Endothelial cell (in vitro differentiated cells): ENCODE measurements at places on chromosomes 6 and 20.
A peak's percentile ranks its signal among the peaks of the same experiment; 100 is the strongest.

- peaks cover 8% of the 10 kb centered on the region for H3K4me1 ChIP-seq
- no peak overlapping the region for H3K27ac ChIP-seq
- peaks cover 31% of the 10 kb centered on the region for H3K36me3 ChIP-seq
- no peaks in the 10 kb centered on the region for H3K27me3 ChIP-seq
- no peak for DNase-seq
Measured at GRCh38 chr20:44901974-44902373, 7.9 kb upstream of the PABPC1L start.

- peaks cover 2% of the 10 kb centered on the region for H3K27me3 ChIP-seq
- H3K36me3 ChIP-seq = no peaks in the 10 kb centered on the region
- peak; percentile 4 for DNase-seq
- H3K4me3 ChIP-seq = no peak overlapping the region
Measured at GRCh38 chr6:109595998-109596397, 95.0 kb downstream of the AK9 start.

DNA sequence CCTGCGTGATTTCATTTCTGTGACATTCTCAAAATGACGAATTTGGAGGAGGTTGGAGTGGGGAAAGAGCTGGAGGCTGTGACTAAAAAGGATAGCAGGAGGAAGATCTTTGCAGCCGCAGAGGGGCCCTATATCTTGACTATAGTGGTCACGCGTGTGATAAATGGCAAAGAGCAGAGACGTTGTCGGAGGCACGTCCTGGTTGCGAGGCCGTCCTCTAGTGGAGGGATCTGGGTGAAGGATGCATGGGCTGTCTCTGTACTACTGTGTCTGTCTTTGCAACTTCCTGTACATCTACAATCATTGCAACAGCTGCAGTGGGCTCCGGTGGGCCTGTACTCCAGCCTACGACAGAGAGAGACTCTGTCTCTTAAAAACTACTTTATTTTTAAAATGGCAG, 76.6 kb downstream of the YTHDF1 start:
- H3K27ac ChIP-seq = no peak overlapping the region
- no peaks in the 10 kb centered on the region for H3K4me1 ChIP-seq
- DNase-seq = no peak
- H3K36me3 ChIP-seq = no peaks in the 10 kb centered on the region
- no peaks in the 10 kb centered on the region for H3K27me3 ChIP-seq

- peak overlapping the region; percentile 96 for H3K4me3 ChIP-seq
- peaks cover 14% of the 10 kb centered on the region for H3K4me1 ChIP-seq
- H3K36me3 ChIP-seq = peaks cover under 1% of the 10 kb centered on the region
- no peaks in the 10 kb centered on the region for H3K27me3 ChIP-seq
Measured at GRCh38 chr6:28142446-28142845, 763 bp downstream of the ZKSCAN8 start.

GRCh38 chr6:157487110-157487773, 106.3 kb downstream of the ZDHHC14 start:
- no peaks in the 10 kb centered on the region for H3K36me3 ChIP-seq
- peaks cover 47% of the 10 kb centered on the region for H3K4me1 ChIP-seq
- H3K4me3 ChIP-seq = no peak overlapping the region
- no peak overlapping the region for H3K27ac ChIP-seq

DNA sequence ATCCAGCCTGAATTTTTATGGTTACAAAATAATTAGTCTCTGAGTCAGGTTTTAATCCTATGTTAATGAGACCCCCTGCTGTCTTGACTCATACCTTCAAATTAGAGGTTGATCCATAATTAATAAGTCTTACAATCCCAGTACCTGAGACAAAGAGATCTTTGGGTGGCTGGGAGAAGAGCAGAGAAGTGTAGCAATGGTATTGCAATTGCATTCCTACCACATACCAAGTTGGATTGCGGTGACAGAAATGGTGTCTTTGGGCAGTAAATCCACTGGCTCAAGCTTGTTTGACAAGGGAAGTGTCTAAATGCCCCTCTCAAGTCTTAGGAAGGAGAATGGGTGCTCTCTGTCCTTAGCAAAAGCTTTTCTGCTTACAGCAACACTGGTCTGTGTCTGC, 150.4 kb downstream of the BTBD3 start:
- no peaks in the 10 kb centered on the region for H3K36me3 ChIP-seq
- peaks cover 5% of the 10 kb centered on the region for H3K4me1 ChIP-seq
- no peak for DNase-seq
- no peaks in the 10 kb centered on the region for H3K27me3 ChIP-seq
- no peak overlapping the region for H3K27ac ChIP-seq

DNA sequence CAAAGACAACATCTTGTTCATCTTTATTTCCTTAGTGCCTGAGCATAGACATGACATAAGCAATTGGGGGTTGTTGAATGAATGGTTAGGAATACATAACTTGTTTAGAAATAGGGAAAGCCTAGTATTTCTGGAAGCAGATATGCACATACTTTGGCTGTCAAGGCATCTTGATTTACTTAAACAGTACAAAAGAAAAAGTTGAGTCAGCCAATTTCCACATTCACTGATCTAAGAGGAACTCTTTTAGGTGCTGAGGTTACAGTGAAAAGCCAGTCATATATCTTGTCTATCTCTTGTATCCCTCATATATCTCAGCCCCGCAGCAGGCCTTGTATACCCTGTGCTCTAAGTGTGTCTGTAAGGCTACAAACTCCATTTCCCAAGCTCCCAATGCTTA, 11.6 kb downstream of the ZKSCAN4 start:
- DNase-seq = no peak
- H3K36me3 ChIP-seq = peaks cover 19% of the 10 kb centered on the region
- no peak overlapping the region for H3K27ac ChIP-seq
- no peaks in the 10 kb centered on the region for H3K4me1 ChIP-seq
- no peak overlapping the region for H3K4me3 ChIP-seq
- no peaks in the 10 kb centered on the region for H3K27me3 ChIP-seq

DNA sequence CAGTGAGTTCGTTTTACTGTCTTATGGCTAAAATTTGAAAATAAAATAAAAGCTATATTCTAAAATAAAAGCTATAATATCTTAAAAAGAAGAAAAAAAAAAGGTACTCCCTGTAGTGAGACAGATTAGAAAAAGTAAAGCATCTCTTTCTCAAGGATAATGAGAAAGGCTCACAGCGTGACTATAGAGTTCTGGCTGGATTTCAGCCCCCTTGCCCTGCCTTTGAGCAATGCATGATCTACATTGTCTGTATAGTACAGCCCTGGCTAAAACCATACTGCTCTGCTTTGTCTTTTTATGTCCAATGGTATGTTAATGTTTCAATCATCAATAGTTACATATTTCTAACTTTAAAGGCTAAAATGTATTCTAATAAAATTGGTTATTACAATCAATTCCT, 91.2 kb downstream of the PRSS35 start:
- H3K27ac ChIP-seq = no peak overlapping the region
- H3K4me1 ChIP-seq = no peaks in the 10 kb centered on the region
- no peaks in the 10 kb centered on the region for H3K27me3 ChIP-seq
- H3K36me3 ChIP-seq = no peaks in the 10 kb centered on the region
- DNase-seq = no peak
- H3K4me3 ChIP-seq = no peak overlapping the region

DNA sequence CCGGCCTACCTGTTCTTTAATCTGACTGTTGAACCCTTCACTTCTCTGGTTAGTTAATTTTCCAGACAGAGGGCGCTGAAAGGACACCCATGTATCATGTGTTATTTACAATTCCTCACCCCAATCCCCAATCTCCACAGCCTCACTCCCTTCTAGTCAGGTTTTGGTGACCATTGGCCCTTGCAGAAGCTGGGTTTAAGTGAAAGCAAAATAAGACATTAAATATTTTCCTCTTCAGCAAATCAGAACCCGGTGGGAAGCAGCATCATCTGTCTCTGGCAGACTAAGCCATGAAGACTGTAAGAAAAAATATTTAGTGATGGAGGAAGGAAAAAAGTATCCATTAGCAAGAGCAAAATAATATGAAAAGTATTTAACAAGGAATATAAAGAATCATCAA, 9.4 kb upstream of the HLA-DQA1 start:
- H3K27ac ChIP-seq = no peak overlapping the region
- H3K36me3 ChIP-seq = no peaks in the 10 kb centered on the region
- H3K27me3 ChIP-seq = peaks cover 1% of the 10 kb centered on the region
- no peaks in the 10 kb centered on the region for H3K4me1 ChIP-seq
- H3K4me3 ChIP-seq = no peak overlapping the region

- DNase-seq = no peak
- H3K27me3 ChIP-seq = peaks cover 2% of the 10 kb centered on the region
- H3K36me3 ChIP-seq = no peaks in the 10 kb centered on the region
- no peak overlapping the region for H3K4me3 ChIP-seq
- no peak overlapping the region for H3K27ac ChIP-seq
Measured at GRCh38 chr20:49344975-49345374, 67.1 kb upstream of the ZNFX1 start.

DNA sequence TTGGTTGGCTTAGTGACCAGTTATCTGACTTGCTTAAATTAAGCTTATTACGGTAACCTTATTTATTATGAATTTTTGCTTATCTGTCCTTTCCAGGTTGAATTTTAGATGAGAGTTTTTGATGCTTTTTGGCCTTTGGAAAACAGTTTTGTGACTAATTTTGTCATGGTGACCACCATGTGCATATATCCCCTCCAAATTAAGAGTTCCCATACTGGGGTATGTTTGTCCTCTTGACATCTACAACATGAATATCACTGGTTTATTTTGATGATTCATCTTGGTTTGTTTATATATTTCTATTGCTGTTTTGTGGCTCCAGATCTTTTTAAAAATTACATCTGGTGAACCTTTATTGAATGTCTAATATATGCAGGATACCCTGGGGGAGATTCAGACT, 61.4 kb downstream of the PHF20 start:
- no peak for DNase-seq
- no peak overlapping the region for H3K4me3 ChIP-seq
- H3K4me1 ChIP-seq = peaks cover 10% of the 10 kb centered on the region
- peaks cover 31% of the 10 kb centered on the region for H3K36me3 ChIP-seq
- peaks cover 7% of the 10 kb centered on the region for H3K27me3 ChIP-seq
- no peak overlapping the region for H3K27ac ChIP-seq

DNA sequence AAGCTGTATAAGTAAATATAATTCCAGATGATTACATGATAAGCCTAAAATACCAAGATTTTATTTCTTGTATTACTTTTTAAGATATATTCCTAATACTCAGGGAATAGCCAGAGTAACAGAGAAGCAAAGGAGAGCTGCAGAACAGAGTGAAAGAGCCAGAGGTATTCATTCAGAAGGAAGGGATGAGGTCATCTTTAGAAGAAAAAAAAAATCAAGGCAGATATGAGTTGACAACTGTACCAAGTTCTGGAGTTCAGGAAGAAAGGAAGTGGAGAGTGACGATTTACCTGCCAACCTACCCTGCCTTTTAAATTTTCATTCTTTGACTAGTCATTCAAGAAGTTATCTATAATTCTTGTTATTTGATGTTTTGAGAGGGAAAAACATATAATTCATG, 28.8 kb upstream of the NHSL1 start:
- no peak overlapping the region for H3K27ac ChIP-seq
- peaks cover 1% of the 10 kb centered on the region for H3K27me3 ChIP-seq

- DNase-seq = no peak
- peaks cover 3% of the 10 kb centered on the region for H3K27me3 ChIP-seq
- no peaks in the 10 kb centered on the region for H3K36me3 ChIP-seq
- no peak overlapping the region for H3K27ac ChIP-seq
Measured at GRCh38 chr6:130527173-130527572, 161.4 kb downstream of the TMEM200A start.

DNA sequence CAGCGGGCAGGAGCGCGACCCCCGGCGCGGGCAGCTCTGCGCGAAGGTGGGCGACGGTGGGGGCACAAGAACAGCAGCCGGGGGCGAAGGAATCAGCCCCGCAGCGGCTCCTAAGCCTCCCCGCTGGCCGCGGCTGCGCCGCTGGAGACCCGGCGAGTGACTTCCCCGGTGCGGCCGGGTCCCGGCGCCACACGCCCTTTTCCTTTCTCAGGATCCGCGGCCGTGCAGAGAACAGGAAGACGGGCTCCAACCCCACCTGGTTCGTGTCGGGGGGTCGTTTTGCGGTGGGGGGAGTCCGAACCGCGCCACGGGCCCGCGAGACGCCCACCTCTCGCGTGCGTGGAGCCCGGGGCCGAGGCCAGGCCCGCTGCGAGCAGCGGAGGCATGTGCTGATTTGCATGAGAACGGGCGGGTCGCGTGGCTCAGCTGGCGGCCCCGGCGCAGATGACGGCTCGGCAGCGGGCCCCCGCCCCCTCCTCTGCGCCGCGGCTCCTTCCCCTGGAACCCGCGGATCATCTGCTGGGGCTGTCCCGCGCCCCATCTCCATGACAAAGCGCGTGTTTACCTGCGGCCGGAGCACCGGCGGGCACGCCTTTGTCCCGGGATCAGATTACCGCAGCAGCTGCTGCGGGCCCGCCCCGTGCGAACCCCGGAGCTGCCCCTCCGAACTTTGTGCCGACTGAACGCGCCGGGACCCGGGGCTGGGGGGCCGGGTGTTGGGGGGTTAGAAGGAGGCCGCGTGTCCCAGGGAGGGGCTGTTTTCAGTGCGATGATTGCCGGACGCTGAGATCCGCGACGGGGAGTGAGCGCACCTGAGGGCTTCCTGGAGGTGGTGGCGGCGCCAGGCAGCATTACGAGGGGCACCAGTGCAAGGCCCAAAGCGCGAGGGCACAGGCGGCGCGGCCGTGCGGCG, 4.9 kb upstream of the DLL1 start:
- H3K27ac ChIP-seq = no peak overlapping the region
- DNase-seq = no peak
- H3K36me3 ChIP-seq = peaks cover 6% of the 10 kb centered on the region
- no peak overlapping the region for H3K4me3 ChIP-seq

DNA sequence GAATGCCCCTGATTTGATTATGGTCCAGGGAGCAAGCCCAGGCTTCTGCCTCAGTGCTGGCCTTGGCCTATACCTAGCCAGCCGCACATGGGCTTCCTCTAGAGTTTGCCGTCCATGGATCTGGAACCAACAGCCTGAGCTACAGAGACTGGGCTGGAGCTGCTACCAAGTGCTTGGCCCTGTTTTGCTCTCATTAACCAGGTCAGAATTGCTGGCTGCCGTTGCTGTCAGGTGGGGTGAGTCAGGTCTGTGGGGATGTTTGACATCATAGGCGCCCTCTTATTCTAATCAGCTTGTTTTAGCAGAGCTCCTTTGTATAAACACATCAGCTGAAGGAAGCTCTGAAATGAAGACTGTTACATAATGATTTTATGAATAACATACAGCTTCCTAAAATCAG, 83.1 kb upstream of the PHACTR2 start:
- no peak for DNase-seq
- peaks cover 3% of the 10 kb centered on the region for H3K36me3 ChIP-seq
- H3K27ac ChIP-seq = no peak overlapping the region
- peaks cover 24% of the 10 kb centered on the region for H3K4me1 ChIP-seq
- H3K27me3 ChIP-seq = no peaks in the 10 kb centered on the region

DNA sequence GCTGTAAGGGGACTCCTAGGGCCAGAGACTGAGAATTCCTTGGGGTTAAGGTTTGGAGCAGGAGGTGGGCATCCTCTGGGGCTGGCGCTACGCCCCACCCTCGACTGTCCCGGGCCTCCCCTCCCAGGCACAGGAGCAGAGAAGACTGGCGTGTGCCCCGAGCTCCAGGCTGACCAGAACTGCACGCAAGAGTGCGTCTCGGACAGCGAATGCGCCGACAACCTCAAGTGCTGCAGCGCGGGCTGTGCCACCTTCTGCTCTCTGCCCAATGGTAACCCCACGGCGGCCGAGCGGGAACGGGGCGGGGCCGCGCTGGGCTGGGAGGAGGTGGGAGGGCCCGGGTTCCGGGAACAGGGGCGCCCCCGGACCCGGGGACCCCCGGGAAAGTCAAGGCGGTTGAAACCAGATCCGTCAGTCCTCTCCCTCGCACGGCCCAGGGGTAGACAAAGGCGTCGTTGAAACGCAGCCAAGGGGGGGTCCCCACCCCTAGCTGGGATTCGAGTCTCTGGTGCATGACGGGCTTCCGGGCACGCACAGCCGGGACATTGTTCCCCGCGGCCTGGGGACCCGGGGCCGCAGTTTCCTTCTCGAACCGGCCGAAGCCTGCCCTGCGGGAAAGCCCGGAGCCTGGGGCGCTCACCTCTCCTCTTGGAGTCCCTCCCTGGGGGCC, 844 bp downstream of the WFDC2 start:
- H3K27ac ChIP-seq = no peak overlapping the region
- peak overlapping the region; percentile 76 for H3K4me3 ChIP-seq
- peak; percentile 51 for DNase-seq
- H3K4me1 ChIP-seq = peaks cover 5% of the 10 kb centered on the region
- H3K36me3 ChIP-seq = no peaks in the 10 kb centered on the region
